ENCODE measurements at places on chromosomes 1 and 21. TPM values are rescaled to one million over a fixed set of nuclear protein-coding genes. Genes with fewer than 3 reads are reported as not detected.

GRCh38 chr1:117605164-117605773, 579 bp upstream of the TENT5C start:
- no peak for DNase-seq

DNA sequence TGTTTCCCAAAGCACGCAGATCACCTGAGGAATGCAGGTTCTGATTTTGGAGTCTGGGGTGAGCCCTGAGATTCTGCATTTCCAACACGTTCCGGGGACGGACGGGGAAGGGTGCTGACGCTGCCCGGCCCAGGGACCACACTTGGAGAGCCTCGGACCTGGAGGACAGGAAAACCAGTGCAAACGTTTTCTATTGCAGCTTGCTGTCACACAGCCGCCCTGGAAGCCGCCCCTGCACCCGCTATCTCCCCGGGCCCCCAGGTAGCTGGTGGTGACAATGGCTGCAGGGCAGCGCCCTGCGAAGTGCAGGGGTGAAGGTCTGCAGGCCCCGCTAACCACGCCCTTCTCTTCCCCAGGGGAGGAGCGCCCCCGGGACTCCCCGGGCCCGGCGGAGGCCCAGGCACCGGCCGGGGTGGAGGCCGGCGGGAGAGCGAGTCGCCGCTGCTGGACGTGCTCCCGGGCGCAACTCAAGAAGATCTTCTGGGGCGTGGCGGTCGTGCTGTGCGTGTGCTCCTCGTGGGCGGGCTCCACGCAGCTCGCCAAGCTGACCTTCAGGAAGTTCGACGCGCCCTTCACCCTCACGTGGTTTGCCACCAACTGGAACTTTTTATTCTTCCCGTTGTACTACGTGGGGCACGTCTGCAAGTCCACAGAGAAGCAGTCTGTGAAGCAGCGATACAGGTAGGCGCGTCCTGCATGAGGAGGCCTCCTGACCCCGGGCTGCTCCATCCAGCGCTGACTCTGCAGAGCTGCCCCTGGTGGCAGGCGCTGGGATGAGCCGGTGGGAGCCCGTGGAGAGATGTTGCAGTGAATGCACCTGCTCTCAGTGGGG, 142.0 kb upstream of the COA6 start:
- DNase-seq = no peak

GRCh38 chr1:203676455-203676854, 49.8 kb downstream of the ATP2B4 start:
- DNase-seq = no peak

- no peak for DNase-seq
Measured at GRCh38 chr1:246591958-246592357, 25.7 kb downstream of the CNST start.

DNA sequence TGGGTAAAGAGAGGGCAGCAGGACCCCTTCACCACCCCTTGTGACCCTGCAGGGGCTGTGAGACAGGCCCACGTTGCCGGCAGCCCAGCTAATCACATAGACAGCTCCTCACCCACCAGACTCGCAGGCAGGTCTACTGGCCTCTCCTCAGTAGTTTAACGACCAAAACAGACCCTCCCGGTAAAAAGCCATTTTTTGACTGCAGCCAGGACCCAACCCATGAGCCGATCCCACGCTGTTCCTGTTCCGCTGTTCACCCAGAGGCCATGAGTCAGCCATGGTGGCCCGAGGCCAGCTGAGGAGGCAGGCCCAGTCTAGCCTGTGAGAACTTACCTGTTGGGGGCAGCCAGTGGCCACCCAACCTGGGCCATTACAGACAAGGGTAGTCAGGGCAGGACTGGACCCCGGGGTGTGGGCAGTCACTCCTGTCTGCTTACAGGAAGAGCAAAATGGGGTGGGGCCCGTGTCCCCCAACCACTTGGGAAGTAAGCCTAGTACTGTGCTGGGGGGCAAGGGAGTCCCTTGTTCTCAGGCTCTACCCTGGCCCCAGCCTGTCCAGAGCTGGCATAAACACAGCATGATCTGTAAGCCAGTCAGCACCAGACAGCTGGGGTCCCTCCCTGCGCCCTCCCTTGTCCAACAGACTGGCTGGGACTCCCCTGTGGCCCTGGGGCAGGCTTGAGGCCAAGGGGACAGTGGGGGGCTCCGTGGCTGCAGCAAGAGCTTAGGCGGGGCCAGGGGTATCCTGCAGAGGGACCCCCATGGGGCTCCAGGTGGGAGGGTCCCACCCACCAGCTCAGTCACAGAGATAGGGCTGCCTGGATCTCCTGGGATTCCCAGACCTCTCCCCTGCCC, 61.9 kb downstream of the WNT9A start:
- DNase-seq = no peak

DNA sequence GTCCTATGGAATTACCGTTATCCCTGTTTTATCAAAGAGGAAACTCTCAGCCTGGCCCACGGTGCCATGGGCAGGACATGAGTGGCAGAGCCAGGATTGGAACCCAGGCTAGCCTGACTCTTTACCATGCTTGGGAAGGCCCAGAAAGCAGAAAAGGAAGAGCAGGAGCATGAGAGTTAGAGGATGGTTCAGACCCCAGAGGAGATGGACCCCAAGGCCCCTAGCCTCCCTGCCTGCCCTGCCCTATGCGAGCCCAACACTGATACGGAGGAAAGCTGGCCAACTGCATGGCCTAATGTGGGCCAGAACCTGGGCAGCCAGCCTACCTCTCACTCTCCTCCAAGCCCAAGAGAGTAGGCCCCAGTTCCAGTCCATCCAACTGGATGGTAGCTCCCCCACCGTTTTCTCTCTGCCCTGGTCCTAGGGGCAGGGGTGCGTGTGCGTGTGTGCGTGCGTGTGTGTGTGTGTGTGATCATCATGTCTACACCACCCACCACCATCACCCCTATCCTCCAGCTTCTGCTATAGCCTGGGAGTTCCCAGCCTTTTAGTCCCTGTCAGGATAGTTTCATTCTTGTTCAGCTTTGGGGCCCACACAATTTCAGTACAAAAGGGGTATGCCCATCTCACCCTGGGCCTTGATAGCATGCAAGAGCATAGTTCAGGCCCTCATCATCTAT, 15.4 kb upstream of the MEX3A start:
- no peak for DNase-seq

DNA sequence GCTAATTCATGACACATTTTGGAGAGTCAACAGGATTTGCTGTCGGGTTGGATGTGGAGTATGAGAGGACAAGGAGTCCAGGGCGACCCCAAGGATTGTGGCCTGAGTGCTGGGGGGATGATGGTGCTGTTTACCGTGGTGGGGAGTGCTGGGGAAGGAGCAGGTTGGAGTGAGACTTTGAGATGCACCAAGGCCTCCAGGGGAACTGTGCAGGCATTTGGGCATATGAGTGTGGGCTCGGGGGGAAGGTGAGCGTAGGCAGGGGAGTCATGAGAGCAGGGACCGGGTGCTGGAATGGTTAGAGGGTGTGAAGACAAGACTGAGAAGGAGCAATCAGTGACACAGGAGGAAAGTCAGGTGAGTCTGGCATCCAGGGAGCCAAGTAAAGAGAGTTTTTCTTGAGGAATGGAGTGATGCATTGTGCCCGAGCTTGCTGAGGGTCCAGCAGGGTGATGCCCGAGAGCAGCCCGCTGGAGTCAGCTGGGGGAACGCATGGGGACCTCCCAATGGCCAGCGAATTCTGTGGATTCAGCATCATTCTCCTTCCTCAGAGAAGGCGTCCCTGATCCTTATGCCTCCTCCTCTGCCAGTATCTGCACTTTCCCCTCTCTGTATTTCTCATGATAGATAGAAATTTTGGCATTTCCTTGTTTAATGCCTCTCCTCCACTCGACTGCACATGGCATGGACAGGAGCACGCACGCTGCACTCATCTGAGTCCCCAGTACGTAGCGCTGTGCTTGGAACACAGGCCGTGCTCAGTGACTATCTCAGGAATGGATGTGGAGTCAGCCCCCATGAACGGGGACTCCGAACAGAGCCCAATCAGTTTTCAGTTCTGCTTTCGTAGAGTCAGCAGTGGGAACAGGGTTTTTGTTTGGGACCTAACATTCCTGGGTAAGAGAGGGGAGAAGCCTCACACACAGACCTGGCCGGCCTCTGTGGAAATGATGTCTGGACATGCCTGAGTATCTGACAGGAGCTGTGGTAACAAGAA, 52.1 kb upstream of the ETV3 start:
- DNase-seq = no peak

Gene FCGR2B
- polyA plus RNA-seq = 0.23 TPM

Gene CFAP126
- polyA plus RNA-seq = not detected

Gene OR2L5
- polyA plus RNA-seq = not detected

Gene PTPN7
- polyA plus RNA-seq = 37.7 TPM

Gene CNN3
- polyA plus RNA-seq = 13.7 TPM

Gene RRP1B
- 36.1 TPM for polyA plus RNA-seq

Gene PDZK1IP1
- polyA plus RNA-seq = not detected

Gene KLHL20
- 27.1 TPM for polyA plus RNA-seq

Measured in naive thymus-derived CD8-positive, alpha-beta T cell (primary cell).